ENCODE measurements at places on chromosomes 7 and 10. TPM values are rescaled to one million over a fixed set of nuclear protein-coding genes. Genes with fewer than 3 reads are reported as not detected.

Gene EZH2
- 13.4 TPM for total RNA-seq

Gene GALNT17
- total RNA-seq, result 0.36 TPM

Gene PAX4
- not detected for total RNA-seq

Gene SLC18A3
- total RNA-seq, result not detected

Gene NRG3
- not detected for total RNA-seq

- no peak for ATAC-seq
These were observed 20.8 kb upstream of the ZNF800 start for GRCh38 chr7:127413326-127413725.

- no peak for ATAC-seq
These were observed 80.0 kb downstream of the EEPD1 start for GRCh38 chr7:36232971-36233550.

- no peak for ATAC-seq
These were observed 43.2 kb upstream of the EPC1 start for GRCh38 chr10:32390193-32390592.

DNA sequence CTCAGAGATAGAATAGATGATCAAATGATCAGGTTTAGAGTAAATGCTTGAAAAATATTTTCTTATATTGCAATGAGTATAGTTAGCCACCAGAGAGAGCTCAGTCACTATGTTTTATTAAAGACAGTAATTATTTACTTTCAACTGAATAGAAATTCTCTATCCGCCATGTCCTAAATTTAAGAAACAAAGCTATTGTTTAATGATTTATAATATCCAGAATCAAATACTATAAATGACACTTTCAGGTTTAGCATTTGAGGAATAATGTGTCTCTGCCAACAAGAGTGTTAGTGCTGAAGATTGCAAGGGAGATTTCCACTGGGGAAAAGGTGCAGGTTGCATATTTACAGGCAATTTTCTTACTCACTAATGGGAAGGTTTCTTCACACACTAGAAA lies 184.7 kb downstream of the DGKB start:
- no peak for ATAC-seq

DNA sequence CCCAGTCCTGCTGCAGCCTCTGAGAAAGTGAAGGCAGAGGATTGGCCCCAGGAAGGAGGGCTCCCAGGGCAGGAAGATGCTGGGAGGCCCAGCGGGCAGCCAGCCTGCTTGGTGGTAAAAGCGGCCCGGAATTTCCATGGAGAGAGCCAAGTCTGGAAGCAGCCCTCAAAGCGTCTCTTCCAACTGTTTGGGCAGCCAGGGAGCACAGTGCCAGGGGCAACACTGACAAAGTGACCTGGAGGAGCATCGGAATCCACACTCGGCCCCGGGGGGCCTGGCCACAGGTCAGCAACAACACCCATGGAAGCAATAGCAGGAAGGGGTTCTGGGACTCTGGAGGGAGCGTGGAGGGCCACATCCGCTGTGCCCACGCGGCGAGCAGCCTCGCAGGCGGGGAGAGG lies 63.2 kb upstream of the FGFR2 start:
- no peak for ATAC-seq

DNA sequence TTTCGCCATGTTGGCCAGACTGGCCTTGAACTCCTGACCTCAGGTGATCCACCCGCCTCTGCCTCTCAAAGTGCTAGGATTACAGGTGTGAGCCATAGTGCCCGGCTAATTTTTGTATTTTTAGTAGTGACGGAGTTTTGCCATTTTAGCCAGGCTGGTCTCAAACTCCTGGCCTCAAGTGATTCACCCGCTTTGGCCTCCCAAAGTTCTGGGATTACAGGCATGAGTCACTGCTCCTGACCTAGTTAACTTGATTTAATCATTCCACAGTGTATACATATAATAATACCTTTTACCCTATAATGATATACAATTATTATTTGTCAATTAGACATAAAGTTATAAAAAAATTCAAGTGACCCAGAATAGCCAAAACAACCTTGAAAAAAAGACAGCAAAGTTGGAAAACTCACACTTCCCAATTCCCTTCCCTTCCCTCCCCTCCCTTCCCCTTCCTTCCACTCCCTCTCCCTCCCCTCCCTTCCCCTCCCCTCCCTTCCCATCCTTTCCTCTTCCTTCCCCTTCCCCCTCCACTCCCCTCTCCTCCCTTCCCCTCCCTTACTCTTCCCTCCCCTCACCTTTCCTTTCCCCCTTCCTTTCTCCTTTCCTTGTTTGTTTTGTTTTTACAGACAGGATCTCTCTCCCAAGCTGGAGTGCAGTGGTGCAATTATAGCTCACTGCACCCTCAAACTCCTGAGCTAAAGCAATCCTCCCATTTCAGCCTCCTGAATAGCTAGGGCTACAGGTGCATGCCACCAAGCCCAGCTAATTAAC lies 14.8 kb upstream of the ZMIZ2 start:
- ATAC-seq, result peak; percentile 60

DNA sequence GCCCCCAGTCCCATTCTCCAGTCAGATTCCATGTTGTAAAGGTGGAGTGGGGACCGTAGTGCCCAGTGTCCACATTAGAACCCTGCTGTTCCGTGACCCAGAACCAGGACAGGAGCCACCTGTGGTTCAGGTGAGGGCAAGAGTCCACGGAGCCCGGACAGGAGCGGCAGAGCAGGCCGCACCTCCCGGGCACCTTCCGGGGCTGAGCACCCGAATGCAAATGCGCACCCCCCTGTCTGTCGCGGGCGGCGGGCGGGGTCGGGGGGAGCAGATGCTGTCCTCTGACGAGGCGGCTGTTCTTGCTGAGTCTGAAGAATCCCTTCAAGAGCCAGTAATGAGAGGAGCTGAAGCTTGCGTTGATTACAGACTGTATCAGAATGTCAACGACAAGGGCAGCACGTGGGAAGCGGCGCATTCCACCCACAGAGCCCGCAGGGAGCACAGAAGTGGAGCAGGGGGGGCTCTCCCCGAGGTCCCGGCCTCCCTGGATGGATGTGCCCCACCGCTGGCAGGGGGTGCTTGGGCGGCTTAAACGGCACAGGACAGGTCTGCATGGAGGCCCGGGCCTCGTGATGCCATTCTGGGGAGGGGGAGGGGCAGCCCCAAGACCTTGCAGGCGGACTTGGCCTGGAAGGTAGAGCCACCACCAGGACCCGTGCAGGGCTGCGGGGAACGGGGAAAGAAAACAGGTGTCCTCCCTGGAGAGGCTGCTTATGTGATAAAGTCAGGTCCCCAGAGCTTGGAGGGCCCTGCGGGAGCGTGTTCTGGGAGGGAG lies 407.5 kb upstream of the RNF32 start:
- ATAC-seq, result no peak

DNA sequence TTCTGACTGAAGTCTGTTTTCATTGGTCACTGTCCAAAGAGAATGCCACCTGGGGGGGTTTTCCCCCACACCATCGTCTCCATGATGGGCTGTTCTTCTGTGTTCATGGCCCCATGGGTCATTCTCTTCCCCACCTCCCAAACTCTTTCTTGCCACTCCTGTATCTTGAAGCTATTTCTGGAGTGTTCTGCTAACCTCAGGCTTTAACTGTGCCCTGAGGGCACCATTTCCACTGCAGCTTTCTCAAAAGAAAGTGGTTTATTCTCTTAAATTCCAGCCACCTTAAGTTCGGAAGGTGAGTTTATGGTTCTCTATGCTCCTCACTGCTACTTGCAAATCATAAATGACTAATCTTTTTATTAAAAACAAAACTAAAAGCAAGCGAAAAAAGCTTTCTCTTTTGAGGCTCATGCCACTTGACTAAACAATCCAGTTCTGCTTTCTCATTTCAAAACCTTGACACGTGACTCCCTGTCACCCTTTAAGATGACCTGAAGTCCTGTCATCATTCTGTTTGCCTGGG lies 7.4 kb upstream of the APBB1IP start:
- ATAC-seq, result peak; percentile 41

- ATAC-seq, result no peak
These were observed 20.7 kb downstream of the ABI1 start for GRCh38 chr10:26839966-26840627.
